ENCODE measurements at places on chromosomes 5 and 9. TPM values are rescaled to one million over a fixed set of nuclear protein-coding genes. Genes with fewer than 3 reads are reported as not detected.

DNA sequence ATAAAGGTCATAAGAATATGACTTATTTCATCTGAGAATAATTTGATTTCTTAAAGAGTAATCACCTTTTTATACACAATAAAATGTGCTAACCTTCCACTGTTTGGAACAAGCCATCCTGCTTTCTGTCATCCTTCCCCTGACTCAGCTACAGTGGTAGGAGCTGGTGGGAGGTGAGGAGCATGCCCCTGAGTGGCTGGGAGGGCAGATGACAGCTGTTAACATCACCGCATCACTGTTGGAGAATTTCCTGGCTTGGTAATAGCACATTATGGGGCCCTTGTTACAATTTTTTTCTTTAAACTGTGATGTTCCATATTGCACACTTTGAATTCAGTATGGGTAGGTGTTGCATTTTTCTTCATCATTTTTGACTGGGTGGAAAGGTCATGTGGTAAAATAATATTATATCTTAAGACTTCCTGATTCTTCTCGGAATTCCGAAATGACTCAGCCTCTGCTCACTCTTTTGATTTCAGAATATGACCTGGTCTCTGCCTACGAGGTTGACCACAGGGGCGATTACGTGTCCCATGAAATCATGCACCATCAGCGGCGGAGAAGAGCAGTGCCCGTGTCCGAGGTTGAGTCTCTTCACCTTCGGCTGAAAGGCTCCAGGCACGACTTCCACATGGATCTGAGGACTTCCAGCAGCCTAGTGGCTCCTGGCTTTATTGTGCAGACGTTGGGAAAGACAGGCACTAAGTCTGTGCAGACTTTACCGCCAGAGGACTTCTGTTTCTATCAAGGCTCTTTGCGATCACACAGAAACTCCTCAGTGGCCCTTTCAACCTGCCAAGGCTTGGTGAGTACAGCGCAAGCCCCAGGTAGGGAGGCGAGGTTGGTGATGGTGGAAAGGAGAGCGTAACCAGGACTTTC is 5.8 kb downstream of the ADAMTS16 start:
- DNase-seq = no peak

GRCh38 chr9:8096091-8096490 is 296.5 kb upstream of the DMAC1 start:
- DNase-seq = no peak

The FBXW5 gene
- 142 TPM for total RNA-seq

The TPPP gene
- 39.7 TPM for total RNA-seq

- DNase-seq = peak; percentile 39
Observed at GRCh38 chr9:133731876-133732638, 6.1 kb downstream of the SARDH start.

DNA sequence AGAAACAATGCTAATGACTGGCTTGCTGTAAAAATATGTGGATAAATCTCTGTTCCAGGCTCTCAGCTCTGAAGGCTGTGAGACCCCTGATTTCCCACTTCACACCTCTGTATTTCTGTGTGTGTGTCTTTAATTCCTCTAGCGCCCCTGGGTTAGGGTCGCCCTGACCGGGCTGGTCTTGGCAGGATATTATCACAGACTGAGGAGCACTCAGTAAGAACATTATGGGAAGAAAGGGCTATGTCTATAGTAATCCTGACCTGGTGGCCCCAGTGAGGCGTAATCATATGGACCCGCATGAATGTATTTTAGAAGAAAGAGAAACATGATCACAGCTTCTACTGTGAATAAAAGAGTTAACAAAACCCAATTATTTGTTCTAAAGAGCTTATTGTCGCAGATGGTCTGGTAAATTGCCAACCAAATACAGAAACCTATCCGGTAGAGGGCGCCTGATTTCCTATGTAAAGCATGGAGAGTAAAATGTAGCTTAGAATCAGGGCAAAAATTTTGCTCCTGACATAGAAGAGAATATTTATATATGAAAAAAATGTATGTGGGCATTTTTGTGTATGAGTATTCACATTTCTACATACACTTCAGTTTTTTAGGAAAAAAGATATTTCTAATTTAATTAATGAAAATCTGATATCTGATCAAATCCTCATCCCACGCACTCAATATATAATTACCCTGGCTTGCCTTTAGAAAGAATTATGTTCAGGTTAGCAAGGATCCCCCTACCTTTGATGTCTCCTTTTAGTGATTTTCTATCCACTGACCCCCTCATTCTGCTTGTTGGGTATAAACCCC is 5.8 kb upstream of the IFNA1 start:
- DNase-seq = no peak

DNA sequence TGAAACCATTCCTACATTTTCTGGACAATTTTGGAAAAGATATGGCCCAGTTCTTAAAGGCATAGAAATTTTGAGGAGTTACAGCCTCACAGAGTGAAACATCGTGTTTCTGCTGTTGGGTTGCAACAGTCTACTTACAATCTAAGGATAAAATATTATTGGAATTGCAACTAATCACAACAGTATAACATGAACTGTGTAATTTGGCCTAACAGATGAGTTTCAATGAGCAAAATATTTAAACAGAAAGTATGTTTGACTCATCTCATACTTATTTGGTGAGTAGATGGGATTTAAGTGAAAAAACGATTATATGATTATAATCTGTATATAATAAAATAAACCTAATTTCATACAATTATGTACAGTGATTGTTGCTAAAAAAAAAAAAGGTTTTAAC is 1061.8 kb downstream of the CDH12 start:
- no peak for DNase-seq

DNA sequence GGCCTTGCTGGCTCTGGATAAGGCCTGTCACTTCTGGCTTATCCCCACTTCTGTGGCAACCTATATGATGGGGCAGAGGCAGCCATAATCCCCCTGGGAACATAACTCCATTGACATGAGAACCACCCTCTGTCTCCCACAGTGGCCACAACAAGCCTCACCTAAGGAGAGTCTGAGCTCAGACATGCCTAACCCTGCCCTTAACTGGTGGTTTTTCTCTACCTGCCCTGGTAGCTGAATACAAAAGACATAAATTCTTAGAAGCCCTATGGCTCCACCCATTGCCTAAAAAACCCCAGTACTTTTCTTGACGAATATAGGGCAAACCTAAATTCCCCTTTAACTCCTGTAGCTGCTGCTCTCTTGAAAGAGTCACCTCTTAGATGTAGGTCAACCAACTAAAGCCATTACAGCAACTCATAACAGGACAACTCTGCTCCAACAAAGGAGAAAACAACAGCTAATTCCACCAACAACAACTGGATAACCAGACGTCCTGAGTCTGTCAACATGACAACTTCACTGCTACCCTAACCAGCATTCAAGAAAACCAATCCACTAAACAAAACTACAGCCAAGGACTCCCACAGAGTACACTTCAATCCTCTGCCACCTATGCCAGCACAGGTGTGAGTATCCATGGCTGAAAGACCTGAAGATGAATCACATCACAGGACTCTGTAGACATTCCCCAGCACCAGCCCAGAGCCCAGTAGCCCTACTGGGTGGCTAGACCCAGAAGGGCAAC is 427.7 kb downstream of the PRELID2 start:
- DNase-seq = no peak

The CANX gene
- total RNA-seq = 471 TPM

The CATSPER3 gene
- total RNA-seq = 0.32 TPM

The PRDM9 gene
- total RNA-seq = not detected

The OBP2B gene
- total RNA-seq = not detected
